ENCODE measurements at places on chromosomes 1 and 21. TPM values are rescaled to one million over a fixed set of nuclear protein-coding genes. Genes with fewer than 3 reads are reported as not detected.

DNA sequence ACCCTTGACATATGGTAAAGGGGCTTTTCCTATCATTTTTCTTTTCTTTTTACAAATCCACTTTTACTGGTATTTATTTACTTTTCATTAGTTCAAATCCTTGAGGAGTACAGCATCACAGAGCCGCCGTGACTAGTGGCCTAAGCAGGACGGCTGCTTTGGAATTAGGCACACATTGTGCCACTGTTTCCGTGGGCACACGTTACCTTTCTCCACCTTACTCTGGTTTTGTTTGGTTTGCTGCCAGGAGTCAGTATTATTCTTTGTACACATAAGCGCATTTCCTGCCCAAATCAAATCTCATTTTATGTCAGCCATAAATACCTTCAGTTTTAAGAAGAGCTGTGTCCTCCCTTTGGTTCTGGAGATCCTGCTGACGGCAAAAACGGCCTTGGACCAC lies 31.2 kb downstream of the SCCPDH start:
- no peaks in the 10 kb centered on the region for H3K4me1 ChIP-seq
- no peaks in the 10 kb centered on the region for H3K27me3 ChIP-seq
- no peak overlapping the region for H3K27ac ChIP-seq
- H3K4me3 ChIP-seq = no peak overlapping the region
- no peaks in the 10 kb centered on the region for H3K36me3 ChIP-seq
- DNase-seq = no peak

DNA sequence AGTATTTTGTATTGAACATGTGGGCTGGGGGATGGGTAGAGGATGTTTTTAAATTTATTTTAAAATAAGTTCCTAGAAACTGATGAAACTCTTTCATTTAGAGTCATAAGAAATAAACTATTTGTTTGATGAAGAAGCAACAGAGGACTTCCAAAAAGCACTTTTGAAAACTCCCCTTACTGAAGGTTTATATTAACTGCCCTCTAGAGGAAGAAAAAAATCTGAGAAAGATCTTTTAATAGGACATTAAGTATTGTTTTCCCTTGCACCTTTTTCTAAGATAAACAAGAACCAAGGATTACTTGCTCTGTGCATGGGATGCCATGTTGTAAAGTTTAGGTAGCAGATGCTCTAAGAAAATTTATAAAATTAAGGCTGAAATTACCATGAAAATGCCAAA lies 14.1 kb downstream of the DISP1 start:
- H3K4me3 ChIP-seq = no peak overlapping the region
- DNase-seq = no peak
- no peak overlapping the region for H3K27ac ChIP-seq
- H3K4me1 ChIP-seq = no peaks in the 10 kb centered on the region
- H3K36me3 ChIP-seq = no peaks in the 10 kb centered on the region

- H3K4me1 ChIP-seq = no peaks in the 10 kb centered on the region
- DNase-seq = no peak
- no peaks in the 10 kb centered on the region for H3K36me3 ChIP-seq
- H3K4me3 ChIP-seq = no peak overlapping the region
These were observed 172.8 kb downstream of the ACTL8 start for GRCh38 chr1:17927952-17928351.

The CXADR gene
- total RNA-seq = 0.52 TPM

The MTR gene
- total RNA-seq = 59.5 TPM
